ENCODE measurements at places on chromosomes 1 and 21.

DNA sequence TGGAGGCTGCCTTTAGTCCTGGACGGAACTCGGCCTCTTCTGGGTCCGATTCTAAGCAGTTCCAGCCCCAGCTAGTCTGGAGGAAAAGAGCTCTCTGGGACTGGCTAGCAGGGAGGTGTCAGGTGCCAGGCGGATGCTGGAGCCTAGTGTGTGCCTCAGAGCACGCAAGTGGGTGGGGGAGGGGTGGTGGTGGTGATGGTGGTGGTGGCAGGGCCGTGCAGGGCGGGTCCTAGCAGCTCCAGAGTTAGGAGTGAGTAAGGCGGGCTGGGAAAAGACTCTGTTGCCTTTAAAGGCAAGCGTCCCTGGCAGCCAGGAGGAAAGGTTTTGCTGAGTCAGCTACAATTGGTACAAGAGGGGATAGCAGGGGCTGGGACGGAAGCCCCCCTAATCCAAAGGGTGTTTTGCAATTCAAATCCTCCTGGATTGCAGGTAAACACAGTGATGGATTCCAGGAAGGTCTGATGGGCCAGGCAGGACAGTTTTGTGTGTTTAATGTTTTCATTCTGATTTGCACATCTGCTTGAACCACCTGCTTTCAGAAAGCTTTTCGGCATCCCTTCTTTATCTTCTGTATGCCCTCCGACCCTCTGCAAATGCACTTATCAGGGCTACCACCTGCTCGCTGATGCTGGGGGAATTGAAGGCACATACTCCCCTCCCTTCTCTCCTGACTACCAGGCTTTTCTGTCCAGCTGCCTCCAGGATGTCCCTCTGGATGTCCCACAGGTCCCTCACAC lies 4.1 kb upstream of the SLC2A1 start:
- no peaks in the 10 kb centered on the region for H3K4me1 ChIP-seq
- H3K27ac ChIP-seq, result no peak overlapping the region
- no peak for DNase-seq
- no peak overlapping the region for H3K4me3 ChIP-seq
- H3K27me3 ChIP-seq, result no peaks in the 10 kb centered on the region

DNA sequence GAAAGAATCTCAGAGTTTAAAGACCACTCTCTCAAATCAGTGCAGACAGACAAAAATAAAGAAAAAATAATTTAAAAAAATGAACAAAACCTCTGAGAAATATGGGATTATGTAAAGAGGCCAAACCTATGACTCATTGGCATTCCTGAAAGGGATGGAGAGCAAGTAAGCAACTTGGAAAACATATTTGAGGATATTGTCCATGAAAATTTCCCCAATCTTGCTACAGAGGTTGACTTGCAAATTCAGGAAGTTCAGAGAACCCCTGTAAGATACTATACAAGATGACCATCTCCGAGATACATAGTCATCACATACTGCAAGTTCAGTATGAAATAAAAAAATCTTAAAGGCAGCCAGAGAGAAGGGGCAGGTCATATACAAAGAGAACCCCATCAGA lies 43.7 kb upstream of the IVNS1ABP start:
- no peak overlapping the region for H3K27ac ChIP-seq
- no peak for DNase-seq
- H3K36me3 ChIP-seq, result no peaks in the 10 kb centered on the region
- H3K4me3 ChIP-seq, result no peak overlapping the region
- H3K27me3 ChIP-seq, result no peaks in the 10 kb centered on the region

GRCh38 chr1:245045087-245045881 lies 109.5 kb upstream of the KIF26B start:
- H3K4me3 ChIP-seq, result no peak overlapping the region
- no peaks in the 10 kb centered on the region for H3K36me3 ChIP-seq
- DNase-seq, result peak; percentile 84
- H3K27me3 ChIP-seq, result no peaks in the 10 kb centered on the region
- H3K27ac ChIP-seq, result peak overlapping the region; percentile 6

GRCh38 chr1:58746757-58747156 lies 37.1 kb downstream of the JUN start:
- no peaks in the 10 kb centered on the region for H3K27me3 ChIP-seq
- no peak overlapping the region for H3K4me3 ChIP-seq
- no peaks in the 10 kb centered on the region for H3K36me3 ChIP-seq
- H3K27ac ChIP-seq, result no peak overlapping the region

- H3K4me3 ChIP-seq, result no peak overlapping the region
- no peak for DNase-seq
- H3K36me3 ChIP-seq, result no peaks in the 10 kb centered on the region
- H3K4me1 ChIP-seq, result peaks cover 72% of the 10 kb centered on the region
These were observed 29.5 kb upstream of the ECE1 start for GRCh38 chr1:21319447-21320407.

- H3K4me3 ChIP-seq, result no peak overlapping the region
- H3K27ac ChIP-seq, result peak overlapping the region; percentile 49
- H3K4me1 ChIP-seq, result peaks cover 25% of the 10 kb centered on the region
- DNase-seq, result no peak
- H3K27me3 ChIP-seq, result no peaks in the 10 kb centered on the region
These were observed 219.0 kb upstream of the HOOK1 start for GRCh38 chr1:59595774-59596173.

DNA sequence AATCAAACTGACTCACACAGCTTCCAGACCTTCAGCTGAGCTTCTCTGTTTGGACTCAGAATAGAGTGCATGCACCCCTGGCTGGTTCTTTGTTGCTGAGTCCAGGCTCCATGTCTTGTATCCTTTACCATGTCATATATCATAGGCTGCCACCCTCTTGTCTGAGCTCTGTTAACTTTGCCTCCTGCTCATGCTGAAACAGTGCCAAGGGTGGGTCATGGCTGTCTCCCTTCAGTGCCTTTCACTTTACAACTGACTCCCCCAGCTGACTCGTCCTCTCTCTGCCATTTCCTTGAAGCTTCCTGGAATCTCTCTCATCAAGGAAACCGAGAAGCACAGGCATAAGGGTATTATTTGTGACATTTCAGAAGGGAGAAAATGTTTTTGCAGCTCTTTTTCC lies 885.3 kb downstream of the TTLL7 start:
- no peaks in the 10 kb centered on the region for H3K27me3 ChIP-seq
- H3K4me3 ChIP-seq, result no peak overlapping the region

DNA sequence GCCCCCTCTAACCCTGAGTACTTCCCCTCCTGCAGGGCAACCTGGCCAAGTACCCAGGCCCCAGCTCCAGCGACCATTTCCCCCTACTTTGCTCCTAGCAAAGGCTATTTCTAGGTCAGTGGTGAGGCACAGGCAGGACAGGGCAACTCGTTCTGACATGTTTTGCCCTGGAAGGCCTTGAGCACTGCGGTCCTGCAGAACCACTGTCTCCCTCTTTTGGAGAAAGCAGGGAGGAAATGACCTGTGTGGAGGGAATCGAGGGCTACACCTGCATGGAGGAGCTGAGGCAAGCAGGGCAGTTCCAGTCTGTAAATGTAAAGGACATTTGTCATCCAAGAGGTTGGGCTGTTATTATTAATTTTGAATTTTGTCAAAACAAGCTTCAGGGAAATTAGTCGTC lies 99.1 kb downstream of the PPIAL4G start:
- no peaks in the 10 kb centered on the region for H3K27me3 ChIP-seq
- no peaks in the 10 kb centered on the region for H3K36me3 ChIP-seq
- no peak for DNase-seq
- no peak overlapping the region for H3K27ac ChIP-seq
- H3K4me3 ChIP-seq, result no peak overlapping the region
- H3K4me1 ChIP-seq, result no peaks in the 10 kb centered on the region

- DNase-seq, result no peak
- H3K4me1 ChIP-seq, result no peaks in the 10 kb centered on the region
- H3K4me3 ChIP-seq, result no peak overlapping the region
- H3K27ac ChIP-seq, result no peak overlapping the region
- H3K27me3 ChIP-seq, result no peaks in the 10 kb centered on the region
These were observed 21.2 kb downstream of the CRNN start for GRCh38 chr1:152392909-152393308.

Measured in Peyer's patch (tissue), 4 donors.